ENCODE measurements at places on chromosomes 11 and 22. TPM values are rescaled to one million over a fixed set of nuclear protein-coding genes. Genes with fewer than 3 reads are reported as not detected.
A peak's percentile ranks its signal among the peaks of the same experiment; 100 is the strongest.

DNA sequence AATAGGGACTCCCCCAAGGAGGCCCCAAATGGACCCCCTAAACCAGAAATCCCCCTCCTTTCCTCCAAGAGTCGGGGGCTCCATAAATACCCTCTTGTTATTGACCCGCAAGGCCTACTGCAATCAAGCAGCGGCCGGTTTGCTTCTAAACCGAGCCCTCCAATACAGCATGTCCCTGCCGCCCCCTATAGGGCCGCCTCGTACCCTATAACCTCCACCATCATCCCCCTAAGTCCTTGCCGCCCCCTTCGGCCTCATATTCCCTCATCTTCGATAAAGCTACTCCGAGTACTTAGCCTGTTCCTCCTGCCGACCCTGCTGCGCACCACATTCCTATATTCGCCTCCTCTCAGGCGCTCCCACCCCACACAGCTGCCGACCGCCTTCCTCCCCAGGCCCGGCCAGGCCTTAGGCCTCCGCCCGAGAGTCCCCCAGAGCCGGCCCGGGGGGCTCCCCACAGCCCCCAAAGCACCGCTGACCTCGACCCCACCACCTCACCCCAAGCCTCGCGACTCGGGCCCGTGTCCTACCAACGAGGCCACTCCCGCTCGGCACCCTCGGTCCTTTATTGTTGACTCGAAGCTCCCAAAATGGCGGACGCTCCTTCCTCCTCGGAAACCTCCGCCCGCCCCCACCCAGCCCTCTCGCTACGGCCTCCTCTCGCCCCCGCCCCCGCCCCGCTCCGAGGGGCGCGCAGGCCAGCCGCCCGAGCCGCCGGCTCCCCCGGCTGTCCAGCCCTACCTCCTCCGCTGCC lies 430 bp downstream of the DDX6 start:
- H3K27ac ChIP-seq: peak overlapping the region; percentile 99
- no peaks in the 10 kb centered on the region for H3K36me3 ChIP-seq
- DNase-seq: peak; percentile 76
- no peaks in the 10 kb centered on the region for H3K27me3 ChIP-seq
- peak overlapping the region; percentile 89 for H3K4me3 ChIP-seq

DNA sequence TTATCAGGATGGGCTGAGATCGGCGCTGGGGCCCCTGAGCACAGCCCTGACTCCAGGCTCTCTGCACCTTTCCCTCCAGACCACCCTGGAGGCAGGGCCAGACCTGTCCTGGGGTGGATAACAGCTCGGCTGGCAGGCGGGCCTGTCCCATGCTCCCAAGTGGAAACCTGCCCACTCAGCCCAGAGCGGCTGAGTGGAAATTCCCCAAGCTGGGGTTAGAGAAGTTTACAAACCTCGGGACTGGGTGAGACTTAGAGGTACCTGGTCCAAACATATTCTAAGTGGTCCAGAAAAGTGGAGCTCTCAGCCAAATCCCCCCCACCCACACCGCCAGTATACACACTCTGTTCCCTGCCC lies 4.8 kb upstream of the FXYD2 start:
- DNase-seq: no peak
- H3K27me3 ChIP-seq: no peaks in the 10 kb centered on the region
- H3K27ac ChIP-seq: no peak overlapping the region
- peaks cover 7% of the 10 kb centered on the region for H3K4me1 ChIP-seq

DNA sequence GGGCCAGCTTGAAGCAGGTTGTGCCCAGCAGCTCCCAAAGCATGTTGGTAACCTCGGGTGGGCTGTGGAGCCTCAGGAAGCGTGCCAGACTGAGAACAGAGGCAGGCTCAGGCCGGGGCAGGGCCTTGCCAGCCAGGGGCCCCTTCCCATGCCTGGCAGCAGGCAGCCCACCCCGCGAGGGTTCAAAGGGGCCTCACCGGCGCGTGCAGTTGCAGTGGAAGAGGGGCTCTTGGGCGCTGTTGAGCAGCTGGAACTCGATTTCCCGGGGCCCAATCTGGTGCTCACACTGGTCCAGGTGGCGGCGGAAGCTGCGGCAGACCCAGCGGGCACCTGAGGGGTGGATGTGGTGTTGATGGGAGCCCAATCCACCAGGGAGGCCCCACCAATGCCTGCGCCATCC lies 3.6 kb downstream of the PLA2G3 start:
- peaks cover 16% of the 10 kb centered on the region for H3K36me3 ChIP-seq
- H3K27ac ChIP-seq: no peak overlapping the region
- H3K4me1 ChIP-seq: peaks cover 17% of the 10 kb centered on the region
- DNase-seq: no peak
- H3K27me3 ChIP-seq: no peaks in the 10 kb centered on the region

GRCh38 chr11:82988936-82989627 lies 82.6 kb downstream of the RAB30 start:
- no peaks in the 10 kb centered on the region for H3K4me1 ChIP-seq
- no peaks in the 10 kb centered on the region for H3K27me3 ChIP-seq
- no peaks in the 10 kb centered on the region for H3K36me3 ChIP-seq
- H3K4me3 ChIP-seq: no peak overlapping the region
- no peak for DNase-seq

GRCh38 chr11:70200212-70200844 lies 2.8 kb upstream of the FADD start:
- H3K36me3 ChIP-seq: peaks cover 4% of the 10 kb centered on the region
- H3K4me1 ChIP-seq: peaks cover 17% of the 10 kb centered on the region
- no peak for DNase-seq
- H3K4me3 ChIP-seq: no peak overlapping the region
- H3K27ac ChIP-seq: no peak overlapping the region

The SLC35F2 gene
- total RNA-seq: 29.7 TPM

The USP2 gene
- total RNA-seq: 8.5 TPM

The ARHGAP20 gene
- total RNA-seq: 0.28 TPM

DNA sequence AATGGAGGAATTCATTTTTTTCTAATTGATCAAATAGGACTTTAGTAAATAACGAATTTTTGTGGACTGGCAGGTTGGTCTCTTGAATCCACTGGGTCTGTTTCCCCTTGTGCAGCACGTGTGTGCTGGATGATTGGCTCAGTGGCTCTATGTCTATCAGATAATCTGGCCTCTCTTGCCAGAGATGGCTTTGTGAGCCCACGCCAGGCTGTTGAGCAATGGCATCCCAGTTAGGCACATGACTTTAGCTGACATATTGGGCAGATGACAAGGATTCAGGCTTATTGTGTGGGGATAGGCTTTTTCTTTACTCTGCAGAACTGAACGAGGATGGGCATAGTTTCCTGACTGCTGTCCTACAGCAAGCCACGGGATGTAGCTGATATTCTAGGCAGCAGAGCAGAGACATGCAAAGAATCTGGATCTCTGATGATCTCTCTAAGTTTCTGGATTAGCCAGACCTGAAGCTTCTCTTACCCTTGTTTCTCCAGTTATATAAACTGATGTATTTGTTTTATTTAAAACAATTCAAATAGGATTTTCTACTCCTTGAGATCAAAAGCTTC lies 144.9 kb downstream of the ARHGAP42 start:
- H3K4me1 ChIP-seq: peaks cover 8% of the 10 kb centered on the region
- no peaks in the 10 kb centered on the region for H3K36me3 ChIP-seq
- H3K4me3 ChIP-seq: no peak overlapping the region
- no peaks in the 10 kb centered on the region for H3K27me3 ChIP-seq

DNA sequence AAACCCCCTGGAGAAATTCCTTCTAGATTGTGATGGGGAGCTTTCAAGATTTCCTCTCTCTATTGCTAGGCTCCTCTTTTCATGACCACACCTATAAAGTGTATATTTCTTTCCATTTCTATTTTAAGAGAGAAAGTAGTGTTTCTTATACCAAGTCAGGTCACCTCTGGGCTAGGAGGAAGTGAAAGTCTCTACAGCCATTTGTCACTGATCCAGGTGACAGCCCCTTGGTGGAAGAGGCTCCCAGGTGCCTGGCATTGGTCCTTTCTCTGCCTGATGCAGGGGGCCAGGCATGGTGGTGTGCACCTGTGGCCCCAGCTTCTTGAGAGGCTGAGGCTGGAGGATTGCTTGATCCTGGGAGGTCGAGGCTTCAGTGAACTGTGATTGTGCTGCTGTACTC lies 64.7 kb downstream of the DHCR7 start:
- no peaks in the 10 kb centered on the region for H3K4me1 ChIP-seq
- DNase-seq: no peak
- no peak overlapping the region for H3K4me3 ChIP-seq
- no peaks in the 10 kb centered on the region for H3K27me3 ChIP-seq

- no peak for DNase-seq
- no peak overlapping the region for H3K4me3 ChIP-seq
- no peaks in the 10 kb centered on the region for H3K36me3 ChIP-seq
Measured at GRCh38 chr11:23179609-23180008, 319.3 kb upstream of the CCDC179 start.
